Stimulated activated CD8-positive, alpha-beta memory T cell treated with anti-CD3 and anti-CD28 coated beads, Interleukin-2, amount 100 ng/mL, for 1 hour (primary cell): ENCODE measurements at places on chromosomes 4 and X.

DNA sequence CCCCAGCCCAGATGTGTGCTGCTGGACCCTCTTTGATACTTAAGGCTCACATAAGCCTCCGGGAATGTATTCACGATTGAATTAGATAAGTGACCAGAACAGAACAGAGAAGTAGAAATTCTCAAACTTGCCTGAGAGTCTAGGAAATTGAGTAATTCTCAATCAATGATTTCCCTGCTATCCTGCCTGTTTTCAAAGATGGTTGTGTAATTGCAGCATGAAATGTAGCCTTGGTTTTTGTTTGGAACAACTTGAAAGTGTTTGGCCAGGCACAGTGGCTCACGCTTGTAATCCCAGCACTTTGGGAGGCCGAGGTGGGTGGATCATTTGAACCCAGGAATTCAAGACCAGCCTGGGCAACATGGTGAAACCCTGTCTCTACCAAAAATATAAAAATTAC lies 41.2 kb downstream of the TNIP2 start:
- DNase-seq, result no peak

- no peak for DNase-seq
Measured at GRCh38 chr4:183626168-183626567, 32.8 kb downstream of the RWDD4 start.

DNA sequence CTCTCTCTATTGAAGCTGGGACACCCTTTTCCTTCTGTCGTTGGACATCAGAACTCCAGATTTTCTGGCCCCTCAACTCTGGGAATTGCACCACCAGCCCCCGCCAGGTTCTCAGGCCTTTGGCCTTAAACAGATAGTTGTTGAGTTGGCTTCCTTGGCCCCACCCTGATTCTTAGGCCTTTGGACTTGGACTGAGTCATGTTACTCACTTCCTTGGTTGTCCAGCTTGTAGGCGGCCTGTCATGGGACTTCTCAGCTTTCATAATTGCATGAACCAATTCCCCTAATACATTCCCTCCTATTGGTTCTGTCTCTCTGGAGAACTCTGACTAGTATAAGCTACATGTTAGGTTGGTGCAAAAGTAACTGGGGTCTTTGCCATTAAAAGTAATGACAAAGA lies 195.7 kb downstream of the GPAT3 start:
- DNase-seq, result no peak

DNA sequence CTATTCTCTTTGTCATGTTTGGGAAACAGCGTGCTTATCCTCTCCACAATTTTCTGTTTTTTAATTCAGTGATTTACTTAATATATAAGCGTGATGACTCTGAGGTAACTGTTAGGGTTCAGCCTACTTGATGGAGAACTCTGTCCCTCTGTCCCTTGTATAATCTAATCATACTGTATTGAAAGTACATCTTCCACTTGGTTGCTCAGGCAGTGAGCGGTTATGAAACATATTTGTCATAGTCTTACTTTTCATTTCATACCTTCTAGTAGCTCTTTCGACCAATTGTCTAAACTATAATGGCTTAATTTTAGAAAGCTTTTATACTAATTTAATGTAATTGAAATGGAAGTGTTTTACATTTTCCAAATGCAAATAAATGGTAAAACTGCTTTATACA lies 469.0 kb downstream of the TLL1 start:
- no peak for DNase-seq

- no peak for DNase-seq
Measured at GRCh38 chrX:85569096-85569495, 189.6 kb upstream of the POF1B start.

DNA sequence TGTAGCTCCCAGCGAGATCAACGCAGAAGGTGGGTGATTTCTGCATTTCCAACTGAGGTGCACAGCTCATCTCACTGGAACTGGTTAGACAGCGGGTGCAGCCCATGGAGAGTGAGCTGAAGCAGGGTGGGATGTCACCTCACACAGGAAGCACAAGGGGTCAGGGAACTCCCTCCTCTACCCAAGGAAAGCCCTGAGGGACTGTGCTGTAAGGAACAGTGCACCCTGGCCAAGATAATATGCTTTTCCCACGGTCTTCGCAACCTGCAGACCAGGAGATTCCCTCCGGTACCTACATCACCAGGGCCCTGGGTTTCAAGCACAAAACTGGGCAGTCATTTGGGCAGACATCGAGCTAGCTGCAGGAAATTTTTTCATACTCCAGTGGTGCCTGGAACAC lies 216.4 kb upstream of the TET2 start:
- no peak for DNase-seq

- DNase-seq, result no peak
Measured at GRCh38 chr4:34644579-34645115, 1599.7 kb downstream of the ARAP2 start.

- no peak for DNase-seq
Measured at GRCh38 chr4:149781150-149781549, 34.5 kb downstream of the IQCM start.

GRCh38 chr4:14529653-14530052 lies 472.6 kb upstream of the CPEB2 start:
- DNase-seq, result no peak

GRCh38 chrX:22634751-22635150 lies 362.0 kb downstream of the CBLL2 start:
- DNase-seq, result no peak

GRCh38 chr4:23973308-23973855 lies 83.5 kb upstream of the PPARGC1A start:
- DNase-seq, result no peak

- DNase-seq, result no peak
Measured at GRCh38 chr4:65071564-65071963, 598.7 kb downstream of the EPHA5 start.

DNA sequence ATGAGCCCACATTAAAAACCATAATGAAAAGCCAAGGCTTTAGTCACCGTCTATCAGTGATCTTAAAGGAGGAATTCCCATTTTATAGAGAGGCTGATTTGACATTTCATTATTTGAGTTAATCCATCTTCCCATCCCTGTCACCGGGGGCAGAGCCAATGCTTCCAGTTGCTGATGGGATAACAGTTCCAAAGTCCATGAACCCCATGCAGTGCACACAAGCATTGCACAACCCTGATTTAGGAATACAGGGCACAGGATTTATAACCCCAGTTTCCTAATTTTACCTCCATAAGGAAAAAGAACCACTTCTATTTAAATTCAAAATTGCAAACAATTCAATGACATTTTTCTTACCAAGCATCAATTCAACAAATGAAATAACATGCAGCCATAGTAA lies 36.5 kb downstream of the MAOB start:
- DNase-seq, result no peak

DNA sequence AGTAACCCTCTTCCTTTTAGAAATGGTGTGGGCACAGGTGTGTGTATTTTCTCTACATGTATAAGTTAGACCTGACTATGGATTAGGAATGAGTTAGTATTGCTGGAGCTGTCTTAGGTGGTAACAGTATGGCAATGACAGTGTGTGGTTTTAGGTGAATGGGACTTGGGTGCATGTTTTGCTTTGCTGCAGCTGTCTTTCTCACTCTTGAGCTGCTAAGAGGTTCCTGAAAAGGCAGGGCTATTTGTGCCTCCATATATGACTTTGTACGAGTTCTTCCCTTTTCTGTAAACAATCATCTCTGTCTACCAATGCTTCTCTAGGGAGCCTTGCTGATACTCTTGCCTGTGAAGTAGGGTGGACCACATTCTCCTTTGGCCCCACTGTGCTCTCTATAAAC lies 234.8 kb upstream of the HHIP start:
- no peak for DNase-seq

DNA sequence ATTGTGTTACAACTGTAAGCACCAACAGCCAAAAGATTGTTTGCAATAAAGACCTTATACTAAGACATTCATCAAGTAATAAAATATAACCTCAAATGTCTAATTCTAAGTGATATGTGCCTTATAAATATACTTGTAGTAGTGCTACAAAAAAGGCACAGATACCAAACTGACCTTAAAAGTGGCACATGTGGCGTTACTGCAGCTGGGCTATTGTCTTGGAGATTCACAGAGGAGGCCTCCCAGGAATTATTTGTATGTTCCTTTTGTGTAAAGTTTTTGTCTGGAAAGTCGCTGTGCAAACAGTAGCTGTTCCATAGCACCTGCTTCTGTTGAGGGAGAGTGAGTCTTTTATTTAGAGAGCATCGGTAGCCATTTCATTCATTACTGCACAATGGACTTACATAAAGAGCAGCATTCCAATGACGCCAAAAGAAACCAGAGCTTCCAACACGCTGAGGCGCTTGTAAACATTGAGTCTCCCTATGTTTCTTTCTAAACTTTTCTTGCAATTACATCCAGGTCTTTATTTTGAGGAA lies 143.7 kb downstream of the RPA4 start:
- no peak for DNase-seq

- no peak for DNase-seq
Measured at GRCh38 chr4:184368290-184368689, 106.1 kb downstream of the IRF2 start.

DNA sequence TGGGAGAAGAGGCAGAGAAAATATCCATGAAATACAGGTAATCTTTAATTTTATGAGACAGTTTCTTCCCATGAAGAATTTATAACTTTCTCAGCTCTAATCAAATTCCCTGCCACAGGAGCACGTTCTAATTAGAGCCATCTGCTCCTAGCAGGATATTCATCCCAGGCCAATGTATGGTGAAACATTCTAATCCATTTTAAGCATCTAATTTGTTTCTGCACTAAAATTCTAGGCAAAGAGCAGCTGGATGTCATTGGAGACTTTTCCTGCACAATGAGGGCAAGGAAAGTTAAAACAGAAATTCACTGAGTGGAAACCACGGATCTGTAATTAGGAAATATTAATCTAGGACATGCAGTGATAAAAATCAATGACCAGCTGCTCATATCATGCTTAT lies 107.7 kb upstream of the ZFP42 start:
- no peak for DNase-seq

DNA sequence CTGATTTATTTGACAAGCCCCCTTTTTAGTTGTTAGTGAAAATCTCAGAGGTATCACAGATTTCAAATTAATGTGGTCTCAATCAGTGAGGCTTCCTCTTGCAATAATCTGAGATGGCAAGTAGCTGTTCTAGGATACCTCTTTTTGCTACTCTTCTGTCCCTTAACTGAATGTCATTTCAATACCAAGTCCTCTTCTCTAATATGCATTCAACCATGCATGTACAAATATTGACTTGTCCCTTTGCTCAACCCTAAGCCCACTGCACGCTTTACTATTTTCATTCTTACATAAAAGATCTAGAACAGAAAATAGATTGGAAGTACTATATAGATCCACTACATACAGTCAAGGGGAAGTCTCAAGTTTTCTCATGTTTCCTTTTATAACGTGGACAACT lies 164.2 kb downstream of the CBR4 start:
- no peak for DNase-seq

DNA sequence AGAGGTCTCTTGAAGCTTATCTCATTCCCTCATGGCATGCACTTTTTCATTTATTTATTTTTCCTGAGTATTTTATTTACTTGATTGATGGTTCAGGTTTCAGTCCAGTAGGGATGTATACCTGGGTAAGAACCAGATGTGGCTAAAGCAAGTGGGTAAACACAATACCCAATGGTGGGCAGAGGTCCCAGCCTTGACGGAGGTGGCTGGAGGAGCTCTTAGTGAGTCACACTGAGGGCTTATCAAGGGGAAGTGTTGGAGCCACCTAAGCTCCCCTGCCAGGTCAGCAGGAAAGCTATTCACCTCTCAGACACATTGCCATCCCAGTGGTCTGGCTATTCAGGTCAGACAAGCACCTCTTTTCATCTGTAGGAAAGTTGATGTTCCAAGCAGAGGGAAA lies 236.2 kb upstream of the MAGEB16 start:
- no peak for DNase-seq

DNA sequence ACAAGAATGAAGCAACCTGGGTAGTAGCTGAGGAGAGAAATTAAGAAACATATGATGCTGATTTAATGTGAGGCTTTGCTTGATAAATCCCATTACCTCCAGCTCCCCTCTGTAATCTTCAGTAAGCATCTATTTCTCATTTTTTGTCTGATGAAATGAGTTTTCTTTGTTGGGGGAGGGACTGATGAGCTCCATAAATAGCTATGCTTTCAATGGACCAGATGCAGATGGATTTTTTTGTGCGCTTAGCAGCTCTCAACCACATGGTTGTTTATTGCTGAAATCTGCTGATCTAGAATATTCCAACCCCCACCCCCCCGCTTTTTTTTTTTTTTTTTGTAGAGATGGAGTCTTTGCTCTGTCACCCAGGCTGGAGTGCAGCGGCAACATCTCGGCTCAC lies 1082.0 kb downstream of the RAPGEF2 start:
- no peak for DNase-seq

DNA sequence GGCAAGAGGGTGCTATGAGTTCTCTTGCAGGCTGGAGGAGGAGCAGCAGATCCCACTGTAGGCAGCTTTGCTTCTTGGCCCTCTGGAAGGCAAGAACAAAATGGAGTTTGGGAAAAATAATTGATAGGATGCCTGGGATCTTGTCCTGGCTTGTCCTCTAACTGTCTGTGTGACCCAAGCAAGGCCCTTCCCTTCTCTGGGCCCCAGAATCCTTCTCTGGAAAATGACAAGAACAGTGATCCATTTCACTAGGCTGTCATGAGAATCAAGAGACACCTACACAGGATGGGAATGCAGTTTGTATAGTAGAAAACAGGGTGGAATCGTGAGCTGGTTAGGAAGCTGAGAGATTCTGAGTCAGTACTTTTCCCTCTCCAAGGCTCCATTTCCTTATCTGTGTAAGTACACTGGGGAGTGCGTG lies 133.3 kb downstream of the PJA1 start:
- DNase-seq, result no peak

DNA sequence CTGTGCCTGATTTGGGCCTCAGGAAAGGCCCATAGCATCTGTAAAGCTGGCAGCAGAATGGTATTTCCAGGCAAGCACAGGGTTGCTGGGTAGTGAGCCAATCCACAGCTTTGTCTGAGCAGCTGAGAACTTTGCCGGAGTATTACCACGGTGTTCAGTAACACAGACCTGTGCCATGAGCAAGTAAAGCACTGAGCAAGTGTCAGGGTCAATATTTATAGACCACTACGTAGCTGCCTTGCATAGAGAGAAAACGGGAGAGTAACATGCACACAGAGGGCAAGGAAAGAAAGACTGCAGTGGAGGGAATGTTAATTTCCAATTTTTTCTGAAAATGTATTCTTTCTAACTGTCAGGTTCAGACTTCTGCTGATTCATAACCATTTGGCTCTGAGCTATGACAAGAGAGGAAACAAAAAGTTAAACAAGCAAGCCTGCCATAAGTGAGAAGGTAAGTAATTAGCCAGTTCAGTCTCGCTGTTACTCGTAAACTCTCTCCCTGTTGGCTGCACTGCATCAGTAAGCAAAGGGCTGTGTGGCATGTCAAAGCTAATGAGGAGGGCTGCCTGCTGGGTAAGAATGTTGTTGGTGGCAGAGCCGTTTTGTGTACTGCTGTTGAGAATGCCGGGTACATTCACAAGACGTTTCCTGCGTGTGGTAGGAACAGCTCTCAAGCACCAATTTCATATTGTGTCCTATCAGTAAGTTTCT lies 238.1 kb downstream of the BMPR1B start:
- no peak for DNase-seq

GRCh38 chrX:21756785-21757529 lies 959 bp downstream of the SMPX start:
- DNase-seq, result no peak
